ENCODE measurements at places on chromosomes 4 and X.

- no peak for DNase-seq
Observed at GRCh38 chr4:7183161-7183560, 9.2 kb upstream of the SORCS2 start.

- DNase-seq, result no peak
Observed at GRCh38 chrX:21926527-21927278, 13.8 kb upstream of the SMS start.

- DNase-seq, result no peak
Observed at GRCh38 chr4:56311299-56311975, 75.9 kb downstream of the AASDH start.

- no peak for DNase-seq
Observed at GRCh38 chrX:24268786-24269185, 45.1 kb downstream of the SUPT20HL2 start.

DNA sequence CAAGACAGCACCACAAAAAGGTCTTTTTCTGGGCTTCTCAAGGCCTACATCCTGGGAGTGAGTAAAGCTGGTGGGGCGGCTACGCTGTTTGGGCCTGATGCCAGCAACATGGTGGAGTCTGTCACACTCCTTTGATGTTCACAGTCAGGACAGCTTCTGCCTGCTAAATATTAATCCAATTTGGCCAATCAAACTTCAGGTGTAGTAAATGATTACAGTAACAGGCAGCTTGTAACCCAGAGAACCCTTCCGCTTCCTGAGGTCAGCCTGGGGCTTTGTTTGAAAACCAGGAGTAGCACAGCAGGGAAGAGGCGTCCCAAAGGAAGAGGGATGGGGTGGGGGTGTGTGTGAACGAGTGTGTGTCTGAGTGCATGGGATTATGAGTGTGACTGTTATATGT lies 220.4 kb downstream of the MAML3 start:
- no peak for DNase-seq

DNA sequence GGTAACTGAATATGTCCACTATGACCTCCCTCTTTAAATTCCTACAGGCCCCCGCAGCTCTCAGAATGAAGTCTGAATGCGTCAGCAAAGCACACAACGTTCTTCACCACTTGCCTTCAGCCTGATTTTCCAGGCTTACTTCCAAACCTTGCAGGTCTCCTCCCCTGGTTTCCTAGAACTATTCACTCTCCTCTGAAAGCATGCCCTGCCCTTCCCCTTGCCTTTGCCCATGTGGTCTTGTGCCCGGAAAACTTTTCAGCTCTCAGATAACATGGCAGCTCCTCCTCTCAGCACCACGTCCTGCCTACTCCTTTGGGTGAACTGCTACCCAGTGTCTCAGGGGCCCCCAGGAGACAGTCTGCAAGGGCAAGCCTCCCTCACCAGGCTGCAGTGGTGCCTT lies 268.5 kb upstream of the LDB2 start:
- DNase-seq, result no peak

- no peak for DNase-seq
Observed at GRCh38 chr4:98614662-98615061, 43.7 kb downstream of the TSPAN5 start.

GRCh38 chr4:28868841-28869240 lies 1851.3 kb upstream of the PCDH7 start:
- DNase-seq, result no peak

DNA sequence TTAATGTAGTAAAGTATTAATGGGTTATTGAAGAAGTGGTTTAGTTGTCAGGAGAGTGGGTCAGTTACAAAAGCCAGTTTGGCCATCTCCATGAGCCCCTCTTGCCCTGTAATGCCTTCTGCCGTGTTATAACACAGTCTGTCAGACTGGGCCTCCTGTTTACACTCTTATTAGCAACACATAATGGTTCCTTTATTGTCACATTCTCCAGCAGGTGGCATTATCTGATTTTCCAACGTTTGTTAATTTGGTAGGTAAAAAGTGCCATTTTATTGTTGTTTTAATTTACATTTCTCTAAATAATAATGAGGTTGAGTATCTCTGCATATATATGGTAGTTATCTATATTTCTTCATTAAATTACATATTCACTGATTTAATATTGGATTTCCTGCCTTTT lies 560.8 kb downstream of the FGF13 start:
- DNase-seq, result no peak

GRCh38 chrX:24643116-24643515 lies 4.0 kb downstream of the PCYT1B start:
- no peak for DNase-seq

- no peak for DNase-seq
Observed at GRCh38 chr4:31366041-31366440, 645.9 kb downstream of the PCDH7 start.

DNA sequence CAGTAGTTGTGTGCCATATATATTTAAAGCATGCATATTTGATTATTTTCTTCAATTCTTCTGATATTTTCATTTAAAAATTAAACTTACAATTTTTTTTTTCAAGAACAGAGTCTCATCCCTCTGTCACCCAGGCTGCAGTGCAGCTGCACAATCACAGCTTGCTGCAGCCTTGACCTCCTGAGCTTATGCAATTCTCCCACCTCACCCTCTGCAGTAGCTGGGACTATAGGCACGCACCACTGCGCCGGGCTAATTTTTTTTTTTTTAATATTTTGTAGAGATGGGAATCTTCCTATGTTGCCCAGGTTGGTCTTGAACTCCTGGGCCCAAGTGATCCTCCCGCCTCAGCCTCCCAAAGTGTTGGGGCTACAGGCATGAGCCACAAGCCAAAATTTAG lies 5.8 kb upstream of the DCLK2 start:
- DNase-seq, result no peak

DNA sequence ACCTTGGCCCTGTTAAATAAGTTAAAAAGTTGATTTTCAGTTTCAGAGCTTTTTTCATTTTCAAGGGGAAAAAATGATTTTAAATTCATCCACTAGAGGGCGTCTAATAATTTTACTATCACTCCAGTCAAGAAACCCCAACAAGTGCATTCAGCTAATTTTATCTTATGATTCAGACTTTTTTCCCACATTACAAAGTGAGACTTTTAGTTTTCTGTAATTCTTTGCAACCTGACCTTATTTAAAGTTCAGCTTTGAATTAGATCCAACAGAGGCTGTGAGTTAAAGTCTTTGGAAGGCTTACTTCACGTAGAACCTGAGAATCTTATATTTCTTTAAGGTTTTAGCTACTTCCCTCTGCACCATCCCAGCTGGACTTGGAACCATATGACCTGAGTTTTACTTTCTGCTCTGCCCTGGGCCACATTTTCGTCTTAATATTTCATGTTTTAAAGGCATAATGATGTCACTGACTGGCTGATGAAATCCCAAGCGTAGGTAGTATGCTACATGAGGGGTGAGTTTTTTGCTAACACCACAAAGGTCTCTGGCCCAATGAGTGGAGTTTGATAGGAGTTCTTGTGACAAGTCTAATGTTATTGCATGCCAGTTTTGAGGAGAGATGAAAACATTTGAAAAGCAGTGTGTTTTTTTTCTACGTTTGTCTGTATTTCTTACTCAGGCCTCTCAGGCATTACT lies 7.2 kb downstream of the GNRHR start:
- DNase-seq, result peak; percentile 44

DNA sequence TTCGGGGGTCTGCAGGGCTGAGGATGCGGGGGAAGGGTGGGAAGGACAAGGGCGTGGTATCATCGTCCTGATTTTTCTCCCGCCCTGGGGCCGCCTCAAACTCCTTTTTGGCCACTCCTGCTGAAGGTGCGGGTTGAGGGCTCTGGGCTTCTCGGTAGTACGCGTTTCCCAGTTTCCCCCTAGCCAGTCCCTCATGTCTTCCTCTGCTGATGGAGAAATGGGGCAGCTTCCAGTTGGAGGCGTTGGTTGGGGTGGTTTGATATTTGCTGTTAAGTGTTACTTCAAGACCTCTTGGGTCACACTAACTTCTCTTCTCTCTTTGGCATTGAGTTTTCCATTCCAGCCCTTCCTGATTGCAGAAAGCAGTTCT lies 482 bp downstream of the GSTCD start:
- no peak for DNase-seq

GRCh38 chr4:100641336-100641735 lies 123.5 kb upstream of the EMCN start:
- DNase-seq, result no peak

DNA sequence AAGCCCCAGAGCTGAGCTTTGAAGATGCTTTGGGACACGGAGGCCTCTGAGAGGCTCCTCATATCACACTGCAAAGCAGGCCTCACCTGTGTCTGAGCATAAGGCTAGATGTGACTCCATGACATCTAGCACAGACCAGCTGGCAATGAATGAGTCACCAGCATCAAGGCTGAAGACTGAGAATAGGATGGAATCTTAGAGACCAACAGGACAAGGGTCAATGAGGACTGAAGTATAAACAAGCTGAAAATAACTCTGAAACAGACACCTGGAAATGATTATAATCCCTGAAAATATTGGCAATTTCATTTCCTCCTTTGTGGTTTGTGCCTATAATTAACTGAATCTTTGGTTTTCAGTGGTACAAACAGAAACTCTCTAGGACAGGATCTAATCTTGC lies 87.1 kb upstream of the PRPS1 start:
- no peak for DNase-seq

GRCh38 chr4:32417113-32417704 lies 1697.0 kb downstream of the PCDH7 start:
- no peak for DNase-seq

DNA sequence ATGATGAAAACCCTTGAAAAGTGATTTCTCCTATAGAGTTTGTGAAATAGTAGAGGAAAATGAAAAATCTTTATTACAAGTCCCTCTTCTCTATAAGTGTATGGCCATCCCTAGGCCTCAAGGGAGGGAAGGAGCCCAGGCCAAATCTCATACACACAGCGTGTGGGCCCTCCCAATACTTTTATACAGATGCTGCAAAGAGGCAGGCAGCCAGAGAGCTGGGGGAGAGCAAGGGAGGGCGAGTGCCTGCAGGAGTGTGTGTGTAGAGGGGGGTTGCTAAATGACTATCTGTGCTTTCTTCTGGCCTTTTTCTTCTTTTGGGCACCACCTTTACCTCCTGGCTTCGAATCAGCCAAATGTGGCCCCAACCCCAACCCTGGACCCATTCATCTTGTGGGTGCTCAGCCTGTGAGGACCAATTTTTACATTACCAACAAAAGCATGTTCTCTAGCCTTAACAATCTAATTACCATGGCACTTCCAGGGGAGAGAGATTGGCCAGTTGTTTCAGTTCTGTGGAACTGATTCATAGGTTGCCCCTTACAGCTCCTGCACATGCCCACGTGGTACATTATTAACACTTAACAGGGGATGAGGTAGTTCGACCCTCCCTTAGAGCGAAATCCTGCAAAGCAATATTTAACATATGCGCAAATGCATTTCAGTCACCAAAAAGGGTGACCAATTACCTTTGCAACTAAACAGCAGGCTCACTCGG lies 2.0 kb downstream of the GPC3 start:
- DNase-seq, result no peak

GRCh38 chr4:122065915-122066314 lies 86.2 kb upstream of the BLTP1 start:
- no peak for DNase-seq

- no peak for DNase-seq
Observed at GRCh38 chr4:76559236-76560071, 124.4 kb downstream of the SHROOM3 start.

DNA sequence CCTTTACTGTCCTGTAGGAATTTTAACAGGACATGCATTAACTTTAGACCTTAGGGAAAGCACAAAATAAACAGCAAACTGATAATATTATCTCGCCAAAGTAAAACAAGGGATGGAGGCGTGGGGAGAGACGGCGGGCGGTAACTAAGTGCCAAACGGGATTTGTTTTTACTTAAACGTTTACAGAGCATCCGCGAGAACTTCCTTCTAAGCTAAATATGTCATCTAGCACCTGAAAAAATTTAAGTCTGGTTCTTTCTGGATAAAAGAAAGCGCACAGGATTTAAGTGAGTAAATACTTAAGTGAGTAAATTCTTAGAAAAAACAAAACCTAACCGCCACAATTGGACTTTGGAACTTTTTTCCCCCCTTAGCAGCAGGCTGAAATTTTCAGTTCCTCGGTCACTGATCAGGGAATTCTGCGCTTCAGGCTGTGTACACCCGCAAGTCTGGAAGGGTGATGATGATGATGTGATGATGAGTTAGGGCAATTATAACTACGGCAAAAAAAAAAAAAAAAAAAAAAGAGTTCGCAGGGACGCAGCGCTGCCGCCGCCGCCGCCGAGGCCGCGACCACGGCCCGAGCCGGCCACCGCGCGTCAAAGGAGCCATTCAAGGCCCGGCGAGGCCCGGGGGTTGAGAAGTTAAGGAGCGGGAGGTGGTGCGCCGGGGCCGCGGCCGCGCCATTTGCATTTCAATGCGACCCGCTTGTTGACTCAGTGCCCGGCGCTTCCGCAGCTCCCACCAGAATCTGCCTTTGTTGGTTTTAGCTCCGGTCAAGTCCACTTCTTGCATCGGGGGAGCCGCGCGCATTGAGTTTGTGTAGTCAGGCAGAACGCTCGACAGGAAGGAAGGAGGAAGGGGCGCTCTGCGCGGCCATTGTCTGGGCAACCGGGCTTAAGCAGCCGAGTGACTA lies 108.8 kb downstream of the SPRY1 start:
- DNase-seq, result no peak

DNA sequence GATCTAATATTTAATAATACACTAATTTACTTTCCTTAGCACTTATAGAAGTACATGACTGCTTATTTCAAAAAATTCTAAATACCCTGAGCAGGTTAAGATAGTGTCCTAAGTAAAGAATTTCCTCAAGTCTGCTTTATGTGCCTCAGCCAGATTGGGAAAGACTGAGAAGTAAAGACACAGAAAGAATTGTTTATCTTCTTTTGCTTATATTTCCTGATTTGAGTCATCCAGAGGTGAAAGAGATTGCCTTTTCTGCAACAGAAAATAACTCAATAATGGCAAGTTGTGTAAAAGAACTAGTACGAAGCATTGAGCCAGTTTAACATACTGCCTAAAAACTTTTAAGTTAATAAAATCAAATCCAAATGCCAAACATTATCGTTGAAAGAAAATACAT lies 45.0 kb downstream of the NAF1 start:
- DNase-seq, result no peak

GRCh38 chr4:34850968-34851367 lies 1393.3 kb downstream of the ARAP2 start:
- DNase-seq, result no peak

GRCh38 chr4:121567748-121568147 lies 129.0 kb downstream of the ANXA5 start:
- no peak for DNase-seq

DNA sequence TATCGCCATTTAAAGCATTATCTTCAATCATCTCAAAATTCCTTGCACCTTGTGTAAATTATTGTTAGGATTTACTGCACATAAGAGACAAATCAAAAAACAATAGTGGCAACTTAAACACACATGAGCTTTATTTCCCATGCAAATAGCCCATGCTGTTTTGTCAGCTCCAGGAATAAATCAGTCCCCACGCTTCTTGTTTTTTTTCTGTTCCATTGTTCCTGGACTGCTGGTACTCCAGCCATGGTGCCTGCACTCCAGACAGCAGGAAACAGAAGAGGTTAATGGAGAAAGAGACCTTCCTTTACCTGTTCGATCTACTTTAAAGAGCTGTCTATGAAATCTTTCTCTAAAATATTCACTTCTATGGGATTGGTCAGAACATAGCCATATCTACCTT lies 1515.7 kb upstream of the TENM3 start:
- DNase-seq, result no peak
